ENCODE measurements at places on chromosomes 2 and 18.
A peak's percentile ranks its signal among the peaks of the same experiment; 100 is the strongest.

- H3K4me3 ChIP-seq, result no peak overlapping the region
- H3K4me1 ChIP-seq, result no peaks in the 10 kb centered on the region
- DNase-seq, result no peak
- no peak overlapping the region for H3K27ac ChIP-seq
Measured at GRCh38 chr2:175577368-175577970, 396.0 kb upstream of the ATP5MC3 start.

DNA sequence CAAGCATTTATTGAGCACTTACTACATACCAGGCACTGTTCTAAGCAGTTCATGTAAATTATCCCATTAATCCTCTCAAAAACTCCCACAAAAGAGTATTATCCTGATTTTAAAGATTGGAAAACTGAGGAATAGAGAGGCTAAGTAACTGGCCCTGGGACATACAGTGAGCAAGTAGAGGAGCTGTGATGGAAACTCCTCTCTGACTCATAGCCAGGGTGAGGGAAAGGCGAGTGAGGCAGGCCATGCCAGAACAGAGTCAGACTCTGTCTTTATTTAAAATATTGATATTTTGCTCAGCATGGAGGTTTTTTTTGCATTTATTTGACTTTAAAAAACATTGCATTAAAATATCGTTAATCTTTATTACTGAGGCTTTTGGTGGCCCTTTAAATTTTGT lies 208.0 kb downstream of the LOXHD1 start:
- H3K27ac ChIP-seq, result no peak overlapping the region
- H3K4me3 ChIP-seq, result no peak overlapping the region
- H3K4me1 ChIP-seq, result no peaks in the 10 kb centered on the region
- H3K27me3 ChIP-seq, result no peaks in the 10 kb centered on the region

- H3K4me3 ChIP-seq, result no peak overlapping the region
- DNase-seq, result no peak
- no peaks in the 10 kb centered on the region for H3K4me1 ChIP-seq
- H3K27ac ChIP-seq, result no peak overlapping the region
- H3K36me3 ChIP-seq, result no peaks in the 10 kb centered on the region
Measured at GRCh38 chr2:125979886-125980285, 676.1 kb upstream of the GYPC start.

DNA sequence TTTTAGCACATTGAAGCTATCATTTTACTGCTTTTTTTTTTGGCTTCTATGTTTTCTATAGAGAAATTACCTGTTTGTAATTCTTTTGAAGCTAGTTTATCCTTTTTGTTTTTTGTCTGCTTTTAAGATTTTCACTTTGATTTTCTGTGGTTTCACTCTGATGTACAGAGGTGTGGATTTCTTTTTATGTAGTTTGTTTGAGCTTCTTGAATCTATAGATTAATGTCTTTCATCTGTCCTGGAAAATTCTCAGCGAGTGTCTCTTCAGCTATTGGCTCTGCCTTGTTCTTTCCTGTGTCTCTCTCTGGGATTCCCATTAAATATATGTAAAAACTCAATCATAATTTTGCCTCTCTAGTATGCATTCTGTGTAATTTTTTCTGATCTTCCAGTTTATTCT lies 8.4 kb downstream of the POLE4 start:
- H3K4me1 ChIP-seq, result no peaks in the 10 kb centered on the region
- no peak overlapping the region for H3K4me3 ChIP-seq
- H3K27ac ChIP-seq, result no peak overlapping the region
- DNase-seq, result no peak

DNA sequence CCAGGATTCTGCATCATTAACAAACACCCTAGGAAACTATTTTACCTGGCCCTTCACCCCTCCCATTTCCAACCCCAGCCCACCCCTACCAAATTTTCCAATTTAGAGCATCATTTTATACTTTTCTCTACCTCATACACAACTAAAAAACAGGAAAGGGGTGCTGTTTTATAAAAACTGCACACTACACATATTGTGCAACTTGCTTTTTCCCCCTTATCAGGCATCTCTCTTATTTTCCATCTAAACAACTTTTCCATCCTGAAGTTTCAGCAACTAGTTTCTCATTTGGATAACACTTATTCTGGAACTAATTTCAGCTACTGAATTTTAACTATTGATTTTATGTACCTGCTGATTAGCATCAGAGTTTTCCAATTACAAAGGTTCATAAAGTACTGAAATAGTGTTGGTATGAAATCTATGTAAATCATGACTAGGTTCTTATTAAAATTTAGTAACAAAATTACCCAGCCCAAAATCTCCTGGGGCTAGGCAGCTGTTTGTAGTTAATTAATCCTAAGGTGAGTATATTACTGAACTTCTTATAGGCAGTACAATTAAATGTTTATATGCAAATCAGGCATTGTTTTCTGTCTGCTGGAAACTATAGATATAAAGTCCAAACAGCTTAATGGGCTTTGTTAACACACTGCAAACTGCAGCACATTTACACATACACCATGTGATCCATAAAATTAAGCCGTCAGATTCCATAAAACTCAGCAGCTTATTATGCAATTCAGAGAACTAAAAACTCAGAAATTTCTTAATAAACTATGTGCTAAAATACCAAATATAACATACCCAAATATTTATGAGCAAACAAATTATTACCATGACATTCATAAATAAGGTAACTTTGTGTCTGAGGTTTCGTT lies 7.9 kb downstream of the SF3B1 start:
- no peak overlapping the region for H3K4me3 ChIP-seq
- peaks cover 2% of the 10 kb centered on the region for H3K4me1 ChIP-seq
- H3K27me3 ChIP-seq, result no peaks in the 10 kb centered on the region
- no peak for DNase-seq

GRCh38 chr18:73752546-73752945 lies 395.1 kb downstream of the FBXO15 start:
- no peak overlapping the region for H3K4me3 ChIP-seq
- no peaks in the 10 kb centered on the region for H3K27me3 ChIP-seq
- peaks cover 8% of the 10 kb centered on the region for H3K4me1 ChIP-seq
- H3K36me3 ChIP-seq, result no peaks in the 10 kb centered on the region
- no peak for DNase-seq

DNA sequence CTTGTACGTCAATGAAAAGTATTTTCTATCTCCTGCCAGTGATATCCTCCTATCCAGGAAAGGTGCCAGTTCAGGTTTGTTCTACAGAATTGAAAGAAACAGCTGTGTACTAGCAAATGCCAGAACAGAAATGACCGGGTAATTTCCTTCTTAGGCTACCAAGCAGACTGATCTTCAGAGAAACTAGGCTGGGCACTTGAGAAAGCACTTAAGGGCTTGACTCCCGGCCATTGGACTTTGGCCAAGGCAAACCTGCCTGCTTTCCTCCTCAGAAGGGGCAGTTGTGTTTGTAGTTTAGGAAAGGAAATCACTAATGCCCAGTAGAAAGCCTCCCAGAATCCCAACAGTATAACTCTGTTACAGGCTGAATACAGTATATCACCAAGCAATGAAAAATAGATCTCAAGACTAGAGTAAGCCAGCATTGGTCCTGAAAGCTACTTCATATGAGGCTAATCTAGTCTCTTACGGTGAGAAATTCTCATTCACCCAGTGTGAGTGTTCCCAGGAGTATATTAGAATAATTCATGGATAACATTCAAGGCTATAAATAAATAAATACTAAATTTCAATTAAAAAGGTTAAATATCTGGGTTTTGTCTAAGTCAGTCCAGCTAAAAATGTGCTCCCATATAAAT lies 43.0 kb upstream of the COL5A2 start:
- H3K4me3 ChIP-seq, result no peak overlapping the region
- peak overlapping the region; percentile 49 for H3K27ac ChIP-seq
- no peaks in the 10 kb centered on the region for H3K36me3 ChIP-seq

- no peak for DNase-seq
- H3K27ac ChIP-seq, result no peak overlapping the region
- no peak overlapping the region for H3K4me3 ChIP-seq
- no peaks in the 10 kb centered on the region for H3K4me1 ChIP-seq
- no peaks in the 10 kb centered on the region for H3K27me3 ChIP-seq
Measured at GRCh38 chr2:165691615-165692014, 102.4 kb downstream of the GALNT3 start.

DNA sequence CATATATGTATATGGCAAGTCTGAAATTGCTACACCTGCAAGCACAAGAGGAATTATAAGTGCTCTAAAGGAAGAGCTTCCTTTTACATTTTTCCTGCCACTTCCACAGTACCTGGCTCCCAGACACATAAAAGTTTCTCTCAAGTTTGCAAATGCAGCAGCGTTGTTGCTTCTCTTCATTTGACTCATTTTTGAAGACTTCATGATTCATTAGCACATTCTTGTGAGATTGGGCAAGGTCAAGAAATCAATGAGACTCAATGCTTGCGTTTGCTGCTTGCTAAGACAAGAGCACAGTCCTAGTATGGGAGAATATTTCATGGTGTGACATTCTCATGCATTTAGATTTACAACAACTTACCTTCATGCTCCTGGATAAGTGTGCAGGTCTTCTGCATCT lies 42.6 kb upstream of the PDCL3 start:
- no peaks in the 10 kb centered on the region for H3K36me3 ChIP-seq
- no peak for DNase-seq
- H3K27me3 ChIP-seq, result peaks cover 84% of the 10 kb centered on the region
- H3K4me3 ChIP-seq, result no peak overlapping the region
- no peaks in the 10 kb centered on the region for H3K4me1 ChIP-seq
- H3K27ac ChIP-seq, result no peak overlapping the region
